ENCODE measurements at places on chromosomes 7 and 10. TPM values are rescaled to one million over a fixed set of nuclear protein-coding genes. Genes with fewer than 3 reads are reported as not detected.

Gene SYNPO2L
- 0.10 TPM for polyA plus RNA-seq

DNA sequence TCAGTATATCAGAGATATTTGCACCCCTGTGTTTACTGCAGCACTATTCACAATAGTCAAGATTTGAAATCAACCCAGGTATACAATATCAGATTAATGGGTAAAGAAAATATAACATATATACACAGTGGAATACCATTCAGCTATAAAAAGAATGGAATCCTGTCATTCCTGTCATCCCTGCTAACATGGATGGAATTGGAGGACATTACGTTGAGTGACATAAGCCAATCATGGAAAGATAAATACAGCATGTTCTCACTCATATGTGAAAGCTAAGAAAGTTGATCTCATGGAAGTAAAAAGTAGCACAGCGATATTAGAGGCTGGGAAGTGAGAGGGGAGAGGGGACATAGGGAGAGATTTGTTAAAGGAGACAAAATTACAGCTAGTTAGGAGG is 171.0 kb downstream of the ARL5B start:
- DNase-seq, result no peak
- no peak overlapping the region for H3K4me3 ChIP-seq
- H3K27ac ChIP-seq, result no peak overlapping the region
- H3K27me3 ChIP-seq, result no peaks in the 10 kb centered on the region
- no peaks in the 10 kb centered on the region for H3K4me1 ChIP-seq

- H3K27ac ChIP-seq, result no peak overlapping the region
- no peaks in the 10 kb centered on the region for H3K27me3 ChIP-seq
- H3K36me3 ChIP-seq, result peaks cover 10% of the 10 kb centered on the region
- no peak for DNase-seq
- H3K4me1 ChIP-seq, result no peaks in the 10 kb centered on the region
Measured at GRCh38 chr10:68423522-68423921, 16.4 kb upstream of the RUFY2 start.

DNA sequence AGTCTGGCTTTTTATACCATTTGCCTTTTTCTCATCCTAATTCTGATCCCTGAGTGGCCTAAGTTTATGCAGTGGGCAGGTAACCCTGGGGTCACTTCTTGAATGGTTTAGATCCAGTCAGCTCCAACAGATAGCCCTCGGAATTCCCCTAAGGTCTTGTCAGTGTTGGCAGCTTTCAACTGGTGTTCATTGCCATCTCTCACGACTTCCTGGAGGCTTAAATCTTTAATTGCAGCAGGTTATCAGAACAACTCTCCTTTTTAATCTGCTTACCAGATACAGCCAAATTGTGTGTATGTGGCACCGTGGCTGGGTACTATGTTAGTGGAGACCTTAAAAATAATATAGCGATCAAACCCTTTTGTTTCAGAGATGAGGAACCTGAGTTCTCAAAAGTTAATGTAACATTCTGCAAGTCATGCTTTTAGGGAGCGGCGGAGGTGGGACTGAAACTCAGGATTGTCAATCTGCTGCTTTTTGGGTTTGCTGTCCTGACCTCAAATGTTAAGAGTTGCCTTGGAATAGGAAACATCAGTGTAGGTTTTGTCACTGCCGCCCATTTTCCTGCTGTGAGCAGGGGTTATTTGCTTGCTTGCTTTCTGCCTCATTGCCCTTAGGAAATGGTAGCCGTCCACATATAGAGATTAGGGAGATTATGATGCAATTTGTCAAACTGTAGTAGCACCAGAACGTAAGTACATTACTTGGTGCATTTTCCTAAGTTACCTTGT is 818 bp downstream of the DLD start:
- H3K27ac ChIP-seq, result peak overlapping the region; percentile 93
- DNase-seq, result no peak
- H3K4me1 ChIP-seq, result peaks cover 22% of the 10 kb centered on the region
- H3K36me3 ChIP-seq, result peaks cover 6% of the 10 kb centered on the region
- no peaks in the 10 kb centered on the region for H3K27me3 ChIP-seq
- H3K4me3 ChIP-seq, result peak overlapping the region; percentile 76

- no peaks in the 10 kb centered on the region for H3K27me3 ChIP-seq
- H3K4me3 ChIP-seq, result no peak overlapping the region
- no peaks in the 10 kb centered on the region for H3K36me3 ChIP-seq
- no peak overlapping the region for H3K27ac ChIP-seq
- no peak for DNase-seq
- H3K4me1 ChIP-seq, result no peaks in the 10 kb centered on the region
Measured at GRCh38 chr7:116166156-116166555, 44.2 kb upstream of the TES start.

Gene FAM204A
- polyA plus RNA-seq, result 47.1 TPM

- H3K4me3 ChIP-seq, result no peak overlapping the region
- H3K27me3 ChIP-seq, result no peaks in the 10 kb centered on the region
- H3K36me3 ChIP-seq, result no peaks in the 10 kb centered on the region
- no peak overlapping the region for H3K27ac ChIP-seq
Measured at GRCh38 chr10:35225204-35225603, 98.6 kb downstream of the CREM start.

- H3K4me3 ChIP-seq, result no peak overlapping the region
- H3K4me1 ChIP-seq, result peaks cover 2% of the 10 kb centered on the region
- H3K36me3 ChIP-seq, result peaks cover 5% of the 10 kb centered on the region
- no peak for DNase-seq
- no peaks in the 10 kb centered on the region for H3K27me3 ChIP-seq
- H3K27ac ChIP-seq, result no peak overlapping the region
Measured at GRCh38 chr7:122790591-122790990, 87.9 kb upstream of the RNF148 start.

DNA sequence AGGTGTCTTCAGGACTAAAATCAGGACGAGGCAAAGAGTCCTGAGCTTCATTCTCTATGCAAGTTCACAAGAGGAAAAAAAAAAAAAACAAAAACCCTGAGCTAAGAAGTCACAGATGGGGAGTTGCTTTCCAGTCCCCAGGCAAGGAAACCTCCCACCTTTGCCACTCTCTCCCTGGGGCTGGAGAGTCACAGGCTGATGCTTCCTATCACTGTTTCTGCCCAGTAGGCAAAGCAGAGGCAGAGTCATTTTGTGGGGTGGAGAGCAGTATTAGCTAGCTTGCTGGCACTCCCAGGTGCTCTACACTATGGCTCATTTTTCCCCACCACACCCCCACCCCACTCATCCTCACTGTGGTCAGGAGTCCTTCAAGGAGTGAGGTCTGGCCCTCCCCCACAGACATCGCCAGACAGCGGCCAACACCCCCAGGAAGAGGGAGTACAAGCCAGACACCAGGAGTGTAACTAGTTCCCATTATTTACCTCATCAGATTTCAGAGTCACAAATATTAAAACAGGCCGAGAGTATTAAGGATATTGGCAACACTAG is 34.6 kb upstream of the UNC5B start:
- no peak overlapping the region for H3K4me3 ChIP-seq
- H3K4me1 ChIP-seq, result no peaks in the 10 kb centered on the region
- H3K36me3 ChIP-seq, result no peaks in the 10 kb centered on the region
- no peaks in the 10 kb centered on the region for H3K27me3 ChIP-seq

DNA sequence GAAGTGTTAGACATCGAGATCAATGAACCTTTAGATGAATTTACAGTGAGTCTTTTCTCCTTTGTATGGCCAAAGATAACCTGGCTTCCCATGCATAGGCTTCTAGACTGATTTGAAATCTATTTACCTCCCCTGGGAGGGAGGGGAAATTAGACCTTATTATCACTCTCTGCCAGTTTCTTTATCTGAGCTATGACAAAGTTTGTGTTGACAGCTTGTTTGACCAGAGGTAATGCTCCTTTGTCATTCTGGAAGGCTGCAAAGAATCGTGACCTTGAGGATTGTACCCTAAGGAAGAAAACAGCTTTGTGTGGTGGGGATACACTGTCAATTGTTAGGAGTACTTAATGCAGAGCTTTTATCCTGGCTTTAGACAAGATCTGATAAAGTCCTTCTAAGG is 36.4 kb downstream of the RBM33 start:
- no peak overlapping the region for H3K27ac ChIP-seq
- peaks cover 22% of the 10 kb centered on the region for H3K4me1 ChIP-seq
- peaks cover 7% of the 10 kb centered on the region for H3K36me3 ChIP-seq
- no peak for DNase-seq

DNA sequence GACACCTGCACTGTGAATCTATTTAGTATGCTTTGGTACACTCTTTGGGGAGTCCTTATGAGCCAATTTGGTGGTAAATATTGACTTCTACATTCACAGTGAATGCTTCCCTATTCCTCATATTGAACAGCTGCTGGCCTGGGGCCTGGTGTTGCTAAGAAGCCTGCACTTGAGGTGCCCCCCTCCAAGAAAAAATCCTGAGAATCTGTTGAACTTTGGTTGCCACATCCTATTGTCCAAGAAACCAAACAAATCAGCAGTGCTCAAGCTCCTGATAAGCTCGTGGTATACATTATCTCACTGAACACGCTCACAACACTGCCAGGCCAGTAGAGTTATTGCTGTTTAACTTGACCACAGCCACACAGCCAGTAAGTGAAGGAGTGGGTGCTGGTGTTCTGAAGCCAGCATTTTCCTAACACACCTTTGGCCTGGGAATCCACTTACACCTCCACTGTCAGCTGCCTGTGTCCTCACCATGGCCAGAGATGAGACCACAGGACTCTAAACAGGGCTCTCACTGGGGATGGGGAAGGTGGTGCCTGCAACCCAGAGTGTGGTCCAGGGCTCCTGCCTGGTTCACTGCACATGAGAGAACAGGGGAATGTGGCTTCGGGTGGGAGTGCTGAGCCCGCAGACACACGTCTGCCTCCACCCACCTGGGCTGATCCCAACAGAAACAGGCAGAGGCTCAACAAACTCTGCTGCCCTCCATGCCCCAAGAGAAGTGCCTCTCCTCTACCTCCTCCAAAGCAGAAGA is 6.7 kb downstream of the DDC start:
- no peak for DNase-seq
- peaks cover 9% of the 10 kb centered on the region for H3K4me1 ChIP-seq
- H3K27ac ChIP-seq, result no peak overlapping the region

GRCh38 chr10:128095027-128095752 is 31.0 kb downstream of the MKI67 start:
- no peaks in the 10 kb centered on the region for H3K4me1 ChIP-seq
- no peak overlapping the region for H3K4me3 ChIP-seq
- no peak for DNase-seq
- no peak overlapping the region for H3K27ac ChIP-seq
- no peaks in the 10 kb centered on the region for H3K36me3 ChIP-seq

Gene PON1
- 0.15 TPM for polyA plus RNA-seq

- H3K27me3 ChIP-seq, result no peaks in the 10 kb centered on the region
- no peak overlapping the region for H3K27ac ChIP-seq
- H3K4me1 ChIP-seq, result peaks cover 45% of the 10 kb centered on the region
- no peak for DNase-seq
- H3K36me3 ChIP-seq, result no peaks in the 10 kb centered on the region
- no peak overlapping the region for H3K4me3 ChIP-seq
Measured at GRCh38 chr10:132574288-132574687, 36.7 kb downstream of the INPP5A start.

GRCh38 chr10:24113901-24114300 is 95.0 kb upstream of the KIAA1217 start:
- H3K36me3 ChIP-seq, result no peaks in the 10 kb centered on the region
- H3K4me1 ChIP-seq, result peaks cover 9% of the 10 kb centered on the region
- no peak overlapping the region for H3K27ac ChIP-seq
- no peak overlapping the region for H3K4me3 ChIP-seq
- DNase-seq, result no peak

DNA sequence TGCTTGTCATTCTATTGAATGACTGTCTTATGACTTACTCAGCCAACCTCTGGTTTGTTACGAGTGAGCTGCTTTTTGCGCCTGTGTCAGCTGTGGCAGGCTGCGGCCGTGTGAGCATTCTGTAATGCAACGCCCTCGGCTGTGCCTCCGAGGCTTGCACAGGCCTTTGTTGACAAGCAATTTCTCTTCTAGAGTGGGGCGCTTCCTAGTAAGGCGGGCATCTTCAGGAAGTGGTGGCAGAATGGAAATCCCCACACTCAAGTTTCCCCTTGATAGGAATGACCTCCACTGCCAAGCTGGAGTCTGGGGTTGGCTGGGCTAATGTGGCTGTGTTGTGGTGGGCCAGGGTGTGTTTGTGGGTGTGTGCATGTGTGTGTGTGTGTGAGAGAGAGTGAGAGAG is 20.2 kb upstream of the TMEM178B start:
- H3K36me3 ChIP-seq, result no peaks in the 10 kb centered on the region
- H3K4me1 ChIP-seq, result no peaks in the 10 kb centered on the region
- DNase-seq, result no peak
- H3K27me3 ChIP-seq, result no peaks in the 10 kb centered on the region
- no peak overlapping the region for H3K27ac ChIP-seq

Gene NPFFR1
- 0.14 TPM for polyA plus RNA-seq

GRCh38 chr7:6375348-6376101 is 72.2 kb downstream of the DAGLB start:
- peaks cover 2% of the 10 kb centered on the region for H3K36me3 ChIP-seq
- peaks cover 12% of the 10 kb centered on the region for H3K4me1 ChIP-seq
- peak overlapping the region; percentile 100 for H3K27ac ChIP-seq
- H3K27me3 ChIP-seq, result no peaks in the 10 kb centered on the region

Gene FEZF1
- 0.04 TPM for polyA plus RNA-seq

DNA sequence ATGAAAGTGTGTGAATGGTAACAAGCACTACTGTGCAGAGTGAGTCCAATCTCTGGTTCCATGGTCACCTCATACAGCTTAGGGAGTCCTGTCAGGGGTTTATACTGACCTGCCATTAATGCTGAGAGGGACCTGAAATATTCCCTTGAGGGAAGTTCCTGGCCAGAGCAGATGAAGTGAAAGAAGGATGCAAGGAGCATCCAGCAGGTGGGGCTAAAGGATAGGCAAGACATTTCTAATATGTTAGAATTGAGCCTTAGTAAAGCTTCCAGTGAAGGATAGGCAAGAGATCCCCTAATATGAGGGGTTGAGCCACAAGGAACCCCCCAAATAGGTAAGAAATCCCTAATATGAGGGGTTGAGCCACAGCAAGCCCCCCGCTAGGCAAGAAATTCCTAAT is 25.5 kb upstream of the FAM221A start:
- H3K4me1 ChIP-seq, result no peaks in the 10 kb centered on the region
- H3K27me3 ChIP-seq, result no peaks in the 10 kb centered on the region
- H3K27ac ChIP-seq, result no peak overlapping the region
- no peak overlapping the region for H3K4me3 ChIP-seq
- H3K36me3 ChIP-seq, result no peaks in the 10 kb centered on the region

- no peak overlapping the region for H3K27ac ChIP-seq
- H3K4me1 ChIP-seq, result peaks cover 2% of the 10 kb centered on the region
- H3K27me3 ChIP-seq, result no peaks in the 10 kb centered on the region
- no peak for DNase-seq
- H3K36me3 ChIP-seq, result no peaks in the 10 kb centered on the region
Measured at GRCh38 chr7:18467011-18467410, 28.5 kb upstream of the HDAC9 start.

DNA sequence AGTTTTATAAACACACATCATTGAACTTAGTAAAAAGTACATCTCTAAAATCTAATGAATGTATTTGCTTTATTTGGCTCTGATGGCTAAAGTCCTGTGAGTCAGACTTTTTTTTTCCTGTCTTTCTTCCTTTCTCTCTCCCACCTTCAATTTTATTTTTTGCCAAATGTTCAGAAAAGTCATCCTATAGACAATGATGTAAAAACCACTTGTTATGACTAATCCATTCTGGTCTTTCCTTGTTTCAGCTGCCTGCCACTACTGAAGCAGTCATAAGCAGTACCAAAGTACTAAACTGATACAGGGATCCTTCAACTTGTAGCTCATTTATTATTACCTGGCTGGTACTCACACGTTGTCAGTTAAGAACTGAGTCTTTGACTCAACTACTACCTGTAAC is 23.9 kb downstream of the HECTD2 start:
- DNase-seq, result no peak
- no peak overlapping the region for H3K27ac ChIP-seq

All from lung (tissue), 17 donors.